Activated CD4-positive, alpha-beta memory T cell treated with anti-CD3 and anti-CD28 coated beads, Interleukin-2, amount 10 ng/mL, durations not matched to agents 7 days and 5 days (primary cell): ENCODE measurements at places on chromosomes 13 and 19. TPM values are rescaled to one million over a fixed set of nuclear protein-coding genes. Genes with fewer than 3 reads are reported as not detected.

The CLDN10 gene
- not detected for total RNA-seq

The MCEMP1 gene
- not detected for total RNA-seq

The SMIM44 gene
- not detected for total RNA-seq

The TUBA3C gene
- not detected for total RNA-seq

The ZNF560 gene
- total RNA-seq: not detected

The CEACAM7 gene
- not detected for total RNA-seq

The FFAR2 gene
- not detected for total RNA-seq

The CCDC122 gene
- total RNA-seq: 1.2 TPM

The KIR2DL4 gene
- total RNA-seq: not detected

The CNN1 gene
- not detected for total RNA-seq

The AZU1 gene
- not detected for total RNA-seq

The FBXL3 gene
- total RNA-seq: 43.3 TPM

The SIGLEC12 gene
- 0.35 TPM for total RNA-seq
